Upper lobe of right lung (tissue), 1 donor: ENCODE measurements at places on chromosomes 12 and 14.
A peak's percentile ranks its signal among the peaks of the same experiment; 100 is the strongest.

DNA sequence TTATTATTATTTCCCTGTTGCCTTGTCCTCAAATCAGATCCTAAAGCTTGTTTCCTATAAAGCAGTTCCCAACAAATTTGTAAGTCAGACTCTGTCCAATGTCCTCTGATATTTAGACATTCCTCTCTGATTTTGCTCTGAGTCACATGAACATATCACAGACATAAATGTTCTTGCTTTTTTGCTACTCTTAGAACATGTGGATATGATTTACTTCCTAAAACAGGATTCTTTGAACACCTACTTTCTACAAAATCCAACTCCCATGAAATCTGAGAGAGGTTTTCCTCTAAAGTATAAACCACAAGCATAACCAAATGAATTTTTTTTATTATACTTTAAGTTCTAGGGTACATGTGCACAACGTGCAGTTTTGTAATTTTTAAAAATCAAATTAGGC lies 181.3 kb upstream of the SLC38A2 start:
- DNase-seq, result no peak

GRCh38 chr14:74239848-74240793 lies 872 bp downstream of the VSX2 start:
- no peak for DNase-seq

DNA sequence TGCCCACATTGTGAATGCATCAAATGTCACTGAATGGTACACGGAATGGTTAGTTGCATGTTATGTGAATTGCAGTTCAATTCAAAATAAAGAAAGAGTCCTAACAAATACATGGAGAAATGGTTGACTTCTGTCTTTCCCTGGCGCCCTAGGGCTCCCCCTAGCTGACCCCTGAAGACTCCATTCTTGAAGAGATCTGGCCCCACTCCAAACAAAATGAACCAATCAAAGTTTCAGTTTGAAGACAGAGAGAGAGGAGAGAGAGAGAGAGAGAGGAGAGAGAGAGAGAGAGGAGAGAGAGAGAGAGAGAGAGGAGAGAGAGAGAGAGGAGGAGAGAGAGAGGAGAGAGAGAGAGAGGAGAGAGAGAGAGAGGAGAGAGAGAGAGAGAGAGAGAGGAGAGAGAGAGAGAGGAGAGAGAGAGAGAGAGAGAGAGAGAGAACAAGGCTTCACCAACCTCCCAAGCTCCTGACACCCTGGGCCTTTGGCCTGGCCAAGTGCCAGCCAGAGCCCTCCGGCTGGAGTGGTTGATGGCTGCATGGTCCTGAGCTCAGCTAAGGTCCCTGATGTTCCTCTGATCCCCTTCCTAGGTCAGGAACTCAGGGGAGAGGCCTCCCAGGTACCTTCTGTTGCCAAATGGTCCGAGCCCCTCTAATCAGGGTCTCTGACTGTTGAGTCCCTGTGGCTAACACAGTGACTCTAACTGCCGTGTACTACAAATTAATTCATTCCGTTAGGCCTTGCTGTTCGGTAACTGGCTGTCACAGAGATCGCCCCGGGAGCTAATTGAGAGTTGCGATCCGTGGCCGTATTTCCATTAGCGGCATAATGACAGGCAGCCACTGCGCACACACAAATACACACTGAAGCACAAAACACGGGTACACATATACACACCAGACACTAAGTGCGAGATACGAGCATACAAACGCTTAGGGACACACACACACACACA lies 188.8 kb downstream of the ESRRB start:
- no peak for DNase-seq

DNA sequence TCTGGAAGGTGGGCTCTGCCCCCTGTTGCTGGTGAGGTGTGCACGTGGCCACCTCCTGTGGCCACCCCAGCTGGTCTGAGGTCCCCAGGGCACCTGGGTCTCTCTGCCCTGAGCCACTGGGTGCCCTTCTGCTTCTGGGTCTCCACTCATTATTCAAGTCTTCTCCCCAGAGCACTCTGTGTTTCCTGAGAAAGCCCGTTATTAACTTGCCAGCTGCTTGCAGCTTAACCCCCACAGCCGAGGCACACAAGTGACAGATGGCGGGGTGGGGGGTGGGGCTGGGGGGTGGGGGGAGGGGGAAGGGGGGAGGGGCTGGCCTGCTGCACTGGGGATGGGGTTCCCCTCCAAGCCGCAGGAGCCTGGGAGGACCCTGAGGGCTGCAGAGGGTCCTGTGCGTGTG lies 40.5 kb downstream of the FBRSL1 start:
- no peak for DNase-seq

GRCh38 chr12:124445121-124445718 lies 122.2 kb downstream of the NCOR2 start:
- no peak for DNase-seq

- no peak for DNase-seq
These were observed 29.3 kb upstream of the ATF1 start for GRCh38 chr12:50734409-50735263.

- no peak for DNase-seq
These were observed 26.5 kb downstream of the BCL7A start for GRCh38 chr12:122048151-122048550.

- DNase-seq, result no peak
These were observed 638.5 kb downstream of the MED13L start for GRCh38 chr12:115638733-115639647.

DNA sequence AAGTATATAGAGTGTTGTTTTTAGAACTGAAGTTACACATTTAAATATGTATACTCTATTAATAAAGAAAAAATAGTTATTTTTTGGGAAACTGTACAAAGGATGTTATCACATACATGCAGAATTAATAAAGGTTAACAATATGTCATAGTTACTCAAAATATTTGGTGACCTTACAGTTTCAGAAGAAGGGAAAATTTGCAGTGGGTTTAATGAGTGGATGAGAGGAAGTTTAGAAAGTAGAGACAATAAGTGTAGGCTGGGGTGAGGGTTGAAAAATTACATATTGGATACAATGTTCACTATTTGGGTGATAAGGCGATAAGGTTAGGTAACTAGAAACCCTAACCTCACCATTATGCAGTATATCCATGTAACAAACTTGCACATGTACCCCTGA lies 13.5 kb downstream of the WNK1 start:
- no peak for DNase-seq

DNA sequence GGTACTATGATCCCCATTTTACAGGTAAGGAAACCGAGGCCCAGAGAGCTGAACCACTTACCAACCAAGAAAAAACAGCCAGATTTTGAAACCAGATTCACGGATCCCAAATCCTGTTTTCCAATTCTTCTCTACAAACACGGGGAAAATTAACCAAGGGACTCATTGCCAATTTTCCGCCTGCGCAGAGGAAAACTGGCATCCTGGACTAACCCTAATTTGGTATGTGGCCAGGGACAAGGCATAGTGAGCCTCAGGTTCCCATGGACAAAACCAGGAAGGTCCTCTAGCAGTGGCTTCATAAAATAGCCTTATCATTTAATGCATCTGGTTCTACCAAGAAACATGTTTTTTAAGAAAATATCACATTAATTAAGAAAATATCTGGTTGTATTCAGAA lies 517.3 kb downstream of the MED13L start:
- DNase-seq, result no peak

DNA sequence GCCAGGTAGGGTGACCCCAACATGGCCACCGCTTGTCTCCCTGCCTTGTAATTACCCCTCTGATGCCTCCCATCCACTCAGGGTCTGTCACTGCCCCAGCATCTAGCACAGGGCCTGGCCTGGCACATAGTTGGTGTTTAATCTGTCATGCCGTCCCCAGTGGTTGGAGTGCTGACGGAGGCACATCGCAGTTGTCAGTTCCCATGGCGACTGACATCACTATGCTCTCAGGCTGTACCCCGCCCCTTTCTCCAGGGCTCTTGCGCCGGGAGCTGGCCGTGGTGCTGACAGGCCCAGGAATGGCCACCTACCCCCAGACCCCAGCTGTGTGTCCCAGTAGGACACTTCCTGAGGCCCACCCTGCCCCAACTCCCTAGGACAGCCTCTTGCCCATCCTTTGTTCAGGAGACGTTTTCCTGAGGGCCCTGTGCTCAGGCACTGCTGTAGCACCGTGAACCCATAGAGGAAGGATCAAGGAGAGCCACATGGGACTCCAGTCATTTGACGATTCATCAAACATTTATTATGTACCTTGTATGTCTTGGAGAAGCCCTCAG lies 23.0 kb downstream of the FAM222A start:
- DNase-seq, result peak; percentile 65

- no peak for DNase-seq
These were observed 82.1 kb downstream of the CEP83 start for GRCh38 chr12:94377599-94377998.

DNA sequence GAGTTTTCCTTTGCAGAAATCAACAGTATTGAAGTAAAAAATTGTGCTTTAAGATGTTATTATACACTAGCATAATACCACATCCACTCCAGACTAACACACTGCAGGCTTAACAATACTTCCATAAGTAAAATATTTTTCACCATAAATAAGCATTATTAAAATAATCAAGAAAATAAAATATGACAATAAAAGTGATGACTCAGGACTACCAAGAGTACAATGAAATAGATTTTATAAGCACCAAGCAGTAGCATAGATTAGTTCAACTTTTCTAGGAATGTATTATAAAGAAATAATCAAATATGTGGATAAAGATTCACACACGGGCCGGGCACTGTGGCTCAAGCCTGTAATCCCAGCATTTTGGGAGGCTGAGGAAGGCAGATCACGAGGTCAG lies 40.4 kb upstream of the MTHFD1 start:
- no peak for DNase-seq

- no peak for DNase-seq
These were observed 57.6 kb downstream of the ST8SIA1 start for GRCh38 chr12:22276867-22277266.

DNA sequence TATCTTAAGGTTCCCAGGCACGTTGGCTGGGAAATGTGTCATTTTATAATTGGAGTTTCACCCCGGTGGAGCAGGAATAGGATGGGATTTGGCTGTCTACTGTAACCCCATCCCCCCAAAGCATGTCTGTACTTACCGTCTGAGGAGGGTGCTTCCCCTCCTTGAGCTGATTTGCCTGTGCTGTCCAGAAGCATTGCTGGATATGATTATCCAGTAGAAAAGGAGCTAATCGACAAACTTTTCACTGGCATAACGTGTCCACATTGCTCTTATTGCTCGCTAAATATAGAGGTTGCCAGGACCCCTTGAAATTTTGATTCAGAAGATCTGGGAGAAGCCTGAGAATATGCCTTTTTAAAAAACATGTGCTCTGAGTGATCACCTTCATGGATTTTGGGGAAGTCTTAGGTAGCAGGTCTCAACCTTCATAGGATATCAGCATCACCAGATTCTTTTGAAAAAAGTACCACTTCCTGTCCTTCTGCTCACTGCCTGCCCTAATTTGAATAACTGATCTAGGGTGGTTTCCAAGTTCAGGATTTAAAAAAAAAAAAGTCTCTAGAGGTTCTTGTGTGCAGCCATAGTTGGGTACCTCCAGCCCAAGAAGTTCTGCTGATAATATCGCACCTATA lies 80.4 kb upstream of the KCNA1 start:
- DNase-seq, result no peak

DNA sequence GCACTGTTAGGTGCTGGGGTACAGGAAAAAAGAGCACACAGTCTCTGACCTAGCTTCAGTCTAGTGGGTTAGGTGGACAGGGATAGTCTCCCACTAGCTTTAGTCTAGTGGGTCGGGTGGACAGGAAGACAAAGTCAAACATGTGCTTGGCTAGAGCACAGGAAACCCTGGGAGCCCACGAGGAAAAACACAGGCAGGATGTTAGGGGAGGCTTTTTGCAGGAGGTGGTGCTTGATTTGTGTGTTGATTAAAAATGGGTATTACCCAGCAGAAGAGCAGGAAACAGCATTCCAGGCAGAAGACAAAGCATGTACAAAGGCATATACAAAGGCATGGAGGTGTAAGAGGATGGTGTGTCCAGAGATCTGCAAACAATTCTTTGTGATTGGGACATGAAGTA lies 23.3 kb downstream of the SLC38A2 start:
- no peak for DNase-seq

DNA sequence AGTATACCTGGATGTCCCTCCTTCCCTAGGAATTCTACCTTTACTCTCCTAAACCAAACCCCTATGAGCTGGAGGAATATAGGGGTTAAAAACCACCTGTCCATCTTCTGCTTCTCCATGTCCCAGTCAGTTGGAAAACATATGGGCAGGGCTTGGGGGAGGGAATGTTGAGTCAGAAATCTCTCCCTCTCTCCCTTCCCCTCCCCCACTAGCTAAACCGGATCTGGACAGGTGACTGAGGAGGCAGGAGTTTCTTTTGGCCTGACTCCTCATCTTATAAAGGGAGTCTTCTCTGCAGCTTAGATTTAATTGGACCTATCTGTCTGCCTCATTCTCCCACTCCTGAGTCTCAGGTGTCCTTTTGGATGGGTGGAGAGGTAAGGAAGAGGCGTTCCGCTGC lies 6.1 kb downstream of the ERBB3 start:
- DNase-seq, result no peak

DNA sequence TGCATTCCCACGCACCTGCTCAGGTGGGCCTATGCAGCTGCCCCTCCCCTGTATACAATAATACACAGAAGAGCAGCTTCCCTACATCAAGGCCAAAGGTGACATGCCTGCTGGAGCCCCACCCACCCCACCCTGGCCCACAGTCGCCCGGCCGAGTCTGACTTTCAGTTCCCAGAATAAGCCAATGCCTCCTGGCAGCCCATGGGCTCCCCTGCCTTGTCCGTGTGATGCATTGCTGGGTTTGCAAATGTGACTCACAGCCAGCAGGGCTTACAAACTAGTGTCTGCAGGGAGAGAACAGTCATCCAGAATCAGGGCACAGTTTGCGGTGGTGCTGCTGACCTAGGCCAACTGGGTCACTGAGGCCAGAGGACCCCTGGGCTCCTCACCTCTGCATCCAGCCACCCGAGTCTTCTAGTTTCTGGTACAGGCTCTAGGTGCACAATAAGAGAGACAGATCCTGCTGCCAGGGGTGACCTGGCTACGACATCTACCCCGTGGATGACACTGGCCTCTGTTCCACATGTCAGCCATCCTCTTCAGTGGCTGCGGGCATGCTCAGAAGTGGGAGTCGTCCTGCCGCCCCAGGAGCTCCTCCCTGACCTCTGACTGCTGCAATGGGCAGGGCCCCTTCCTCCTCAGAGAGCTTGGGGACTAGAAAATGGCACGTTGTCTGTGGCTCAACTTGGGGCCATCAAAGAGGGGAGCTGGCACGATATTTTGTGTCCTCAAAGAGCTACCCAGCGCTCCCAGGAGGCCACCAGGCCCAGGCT lies 84.5 kb downstream of the CHGA start:
- no peak for DNase-seq

GRCh38 chr12:27802511-27802910 lies 22.5 kb upstream of the MANSC4 start:
- no peak for DNase-seq
